Tibial nerve (tissue), 4 donors: ENCODE measurements at places on chromosomes 16 and 17. TPM values are rescaled to one million over a fixed set of nuclear protein-coding genes. Genes with fewer than 3 reads are reported as not detected.

GRCh38 chr16:10629592-10629963, 49.2 kb upstream of the EMP2 start:
- H3K27me3 ChIP-seq, result no peaks in the 10 kb centered on the region
- H3K4me1 ChIP-seq, result no peaks in the 10 kb centered on the region
- H3K27ac ChIP-seq, result no peak overlapping the region

- no peak for DNase-seq
- no peak overlapping the region for H3K27ac ChIP-seq
- no peak overlapping the region for H3K4me3 ChIP-seq
- no peaks in the 10 kb centered on the region for H3K4me1 ChIP-seq
These were observed 295.4 kb downstream of the TOX3 start for GRCh38 chr16:52251495-52251894.

GRCh38 chr16:64412578-64413280, 709.1 kb downstream of the CDH11 start:
- no peak for DNase-seq
- H3K36me3 ChIP-seq, result no peaks in the 10 kb centered on the region
- peak overlapping the region; percentile 12 for H3K27ac ChIP-seq

- no peak within 1 kb of the TSS for H3K27ac ChIP-seq
- no peaks in the 10 kb centered on the region for H3K27me3 ChIP-seq
- H3K36me3 ChIP-seq, result no peaks in the 10 kb centered on the region
- no peak for DNase-seq
These were observed at the start of gene P2RX5 for GRCh38 chr17:3695723-3696411. P2RX5 (minus strand) TSS chr17:3696155; CDS start chr17:3696005, 150 bp downstream.

DNA sequence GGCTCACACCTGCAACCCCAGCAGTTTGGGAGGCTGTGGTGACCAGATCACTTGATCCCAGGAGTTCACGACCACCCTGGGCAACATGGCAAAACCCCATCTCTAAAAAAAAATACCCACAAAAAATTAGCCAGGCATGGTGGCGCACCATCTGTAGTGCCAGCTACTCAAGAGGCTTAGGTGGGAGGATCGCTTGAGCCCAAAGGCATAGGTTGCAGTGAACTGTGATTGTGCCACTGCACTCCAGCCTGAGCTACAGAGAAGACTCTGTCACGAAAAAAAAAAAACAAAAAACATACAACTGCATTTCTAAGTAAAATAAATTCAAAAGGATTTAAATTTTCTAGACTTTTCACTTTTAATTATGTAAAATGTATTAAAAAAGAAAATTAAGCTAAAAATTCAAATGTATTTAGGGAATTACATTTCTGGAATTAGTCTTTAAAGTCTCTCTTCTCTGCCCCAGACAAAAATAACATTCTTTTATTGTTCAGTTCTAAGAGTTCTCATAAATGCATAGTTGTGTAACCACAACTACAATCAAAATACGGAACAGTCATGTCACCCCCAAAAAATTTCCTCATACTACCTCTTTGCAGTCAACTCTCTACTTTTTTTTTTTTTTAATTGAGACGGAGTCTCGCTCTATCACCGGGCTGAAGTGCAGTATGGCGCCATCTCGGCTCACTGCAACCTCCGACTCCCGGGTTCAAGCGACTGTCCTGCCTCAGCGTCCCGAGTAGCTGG, 14.1 kb downstream of the FAM222B start:
- no peaks in the 10 kb centered on the region for H3K36me3 ChIP-seq
- no peaks in the 10 kb centered on the region for H3K4me1 ChIP-seq
- H3K4me3 ChIP-seq, result no peak overlapping the region
- H3K27ac ChIP-seq, result no peak overlapping the region
- no peak for DNase-seq
- no peaks in the 10 kb centered on the region for H3K27me3 ChIP-seq

DNA sequence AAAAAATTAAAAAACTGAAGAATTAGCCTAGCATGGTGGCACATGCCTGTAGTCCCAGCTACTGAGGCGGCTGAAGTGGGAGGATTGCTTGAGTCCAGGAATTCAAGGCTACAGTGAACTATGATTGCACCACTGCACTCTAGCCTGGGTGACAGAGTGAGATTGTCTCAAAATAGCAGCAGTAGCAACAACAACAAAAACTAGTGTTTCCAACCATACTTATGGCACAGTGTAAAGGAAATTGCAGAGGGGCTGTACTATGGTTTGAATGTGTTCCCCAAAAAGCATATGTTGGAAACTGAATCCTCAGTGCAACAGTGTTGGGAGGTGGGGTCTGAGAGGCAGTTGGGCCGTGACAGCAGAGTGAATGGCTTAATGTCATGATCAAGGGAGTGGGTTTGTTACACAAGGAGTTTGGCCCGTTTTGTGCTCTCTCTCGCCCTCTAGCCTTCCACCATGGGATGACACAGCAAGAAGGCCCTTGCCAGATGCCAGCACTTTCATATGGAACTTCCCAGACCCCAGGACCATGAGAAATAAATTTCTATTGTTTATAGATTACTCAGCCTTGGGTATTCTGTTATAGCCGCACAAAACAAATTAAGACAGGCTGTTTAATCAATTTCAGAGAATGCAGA, 70.0 kb downstream of the PGS1 start:
- H3K4me3 ChIP-seq, result no peak overlapping the region
- H3K4me1 ChIP-seq, result no peaks in the 10 kb centered on the region
- H3K27me3 ChIP-seq, result peaks cover 6% of the 10 kb centered on the region
- no peaks in the 10 kb centered on the region for H3K36me3 ChIP-seq

DNA sequence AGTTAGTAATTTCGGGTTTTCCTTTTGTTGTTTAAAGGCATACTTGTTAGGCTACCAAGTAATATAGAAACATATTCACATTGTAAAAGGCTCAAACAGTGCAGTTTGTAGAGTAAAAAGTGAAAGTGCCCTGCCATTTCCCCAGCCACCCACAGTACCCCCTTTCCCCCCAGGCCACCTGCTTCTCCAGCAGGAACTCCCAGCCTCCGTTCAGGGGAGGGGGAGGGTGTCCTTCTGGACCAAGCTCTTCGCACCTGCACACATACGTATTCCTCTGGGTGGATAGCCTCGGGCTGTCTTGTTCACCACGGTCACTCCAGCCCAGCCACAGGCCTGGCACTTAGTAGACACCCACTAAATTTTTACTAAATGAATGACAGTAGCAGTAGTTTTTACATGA, 144.5 kb downstream of the CLEC16A start:
- no peaks in the 10 kb centered on the region for H3K36me3 ChIP-seq
- H3K27me3 ChIP-seq, result no peaks in the 10 kb centered on the region
- no peaks in the 10 kb centered on the region for H3K4me1 ChIP-seq
- no peak overlapping the region for H3K27ac ChIP-seq
- DNase-seq, result no peak
- H3K4me3 ChIP-seq, result no peak overlapping the region

GRCh38 chr16:74219706-74220105, 76.9 kb upstream of the PSMD7 start:
- no peaks in the 10 kb centered on the region for H3K27me3 ChIP-seq
- no peak overlapping the region for H3K4me3 ChIP-seq
- no peak overlapping the region for H3K27ac ChIP-seq
- DNase-seq, result no peak
- no peaks in the 10 kb centered on the region for H3K36me3 ChIP-seq

DNA sequence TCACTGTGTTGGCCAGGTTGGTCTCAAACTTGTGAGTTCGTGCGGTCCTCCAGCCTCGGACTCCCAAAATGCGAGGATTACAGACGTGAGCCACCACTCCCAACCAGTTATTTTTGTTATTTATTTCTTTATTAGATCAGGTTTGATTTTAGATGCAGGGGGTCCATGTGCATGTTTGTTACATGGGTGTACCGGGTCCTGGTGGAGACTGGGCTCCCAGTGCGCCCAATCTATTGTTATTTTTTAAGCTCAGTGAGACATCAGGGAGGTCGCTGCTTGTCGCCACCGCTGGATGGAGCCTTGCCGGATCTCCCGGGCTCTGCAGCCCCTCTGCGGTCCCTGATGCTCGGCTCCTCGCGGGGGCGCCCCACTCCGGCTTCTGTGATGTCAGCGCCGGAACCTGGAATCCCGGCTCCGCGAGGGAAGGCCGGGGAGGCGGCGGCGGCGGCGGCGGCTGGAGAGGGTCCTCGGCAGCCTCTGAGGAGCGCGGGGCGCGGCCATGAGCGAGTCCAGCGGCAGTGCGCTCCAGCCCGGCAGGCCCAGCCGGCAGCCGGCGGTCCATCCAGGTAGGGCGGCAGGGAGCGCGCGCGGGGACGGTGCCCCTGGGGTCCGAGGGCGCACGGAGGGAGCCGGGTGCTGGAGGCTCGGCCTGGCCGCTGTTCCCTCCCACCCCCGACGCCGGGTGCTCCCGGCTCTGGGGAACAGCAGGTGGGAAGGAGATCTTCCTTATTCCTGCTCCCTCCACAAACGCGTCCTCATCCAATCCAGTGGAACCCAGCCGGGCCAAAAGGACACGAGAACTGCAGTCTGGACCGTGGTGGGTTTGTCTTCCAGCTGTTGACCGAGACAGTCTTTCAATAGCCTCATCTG, at the start of gene TMC7:
Gene TMC7 (plus strand): TSS at position 370 of the 870 bp plus-strand sequence. CDS start 130 bp downstream, at position 500.
- H3K4me3 ChIP-seq, result peak within 1 kb of the TSS; percentile 50
- H3K27me3 ChIP-seq, result peaks cover 8% of the 10 kb centered on the region
- H3K4me1 ChIP-seq, result no peaks in the 10 kb centered on the region
- peak; percentile 39 for DNase-seq

GRCh38 chr17:80727409-80727755, 182.7 kb downstream of the RPTOR start:
- H3K4me3 ChIP-seq, result no peak overlapping the region
- no peaks in the 10 kb centered on the region for H3K36me3 ChIP-seq
- H3K4me1 ChIP-seq, result no peaks in the 10 kb centered on the region
- no peak for DNase-seq
- no peaks in the 10 kb centered on the region for H3K27me3 ChIP-seq

GRCh38 chr17:49694847-49695697, 12.7 kb downstream of the SLC35B1 start:
- no peaks in the 10 kb centered on the region for H3K27me3 ChIP-seq
- peak; percentile 65 for DNase-seq
- no peak overlapping the region for H3K4me3 ChIP-seq
- H3K36me3 ChIP-seq, result peaks cover 12% of the 10 kb centered on the region
- H3K27ac ChIP-seq, result no peak overlapping the region

DNA sequence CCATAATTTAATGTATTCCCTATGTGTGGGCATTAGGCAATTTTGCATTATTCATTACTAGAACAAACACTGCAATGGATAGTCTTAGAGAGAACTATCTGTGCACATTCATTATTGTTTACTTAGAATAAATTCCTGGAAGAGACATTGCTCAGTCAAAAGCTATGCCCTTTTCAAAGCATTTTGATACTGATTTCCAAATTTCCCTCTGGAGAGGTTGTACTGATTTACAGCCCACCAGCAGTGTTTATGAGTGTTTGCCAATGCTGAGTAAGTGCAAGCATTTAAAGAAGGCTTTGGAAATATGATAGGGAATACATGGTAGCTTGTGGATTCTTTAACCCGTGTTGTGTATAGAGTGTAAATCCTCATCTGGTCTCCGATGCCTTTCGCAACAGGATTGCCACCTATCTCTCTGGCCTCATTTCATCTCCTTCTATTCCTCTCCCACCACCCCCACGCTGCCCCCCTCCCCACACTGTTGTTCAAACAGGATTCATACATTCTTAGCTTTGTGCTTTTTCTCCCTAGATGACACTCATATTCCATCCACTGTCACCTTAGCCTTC, 33.4 kb upstream of the MMD start:
- H3K27me3 ChIP-seq, result no peaks in the 10 kb centered on the region
- no peaks in the 10 kb centered on the region for H3K36me3 ChIP-seq
- DNase-seq, result no peak
- no peak overlapping the region for H3K4me3 ChIP-seq
- no peaks in the 10 kb centered on the region for H3K4me1 ChIP-seq
- H3K27ac ChIP-seq, result no peak overlapping the region

DNA sequence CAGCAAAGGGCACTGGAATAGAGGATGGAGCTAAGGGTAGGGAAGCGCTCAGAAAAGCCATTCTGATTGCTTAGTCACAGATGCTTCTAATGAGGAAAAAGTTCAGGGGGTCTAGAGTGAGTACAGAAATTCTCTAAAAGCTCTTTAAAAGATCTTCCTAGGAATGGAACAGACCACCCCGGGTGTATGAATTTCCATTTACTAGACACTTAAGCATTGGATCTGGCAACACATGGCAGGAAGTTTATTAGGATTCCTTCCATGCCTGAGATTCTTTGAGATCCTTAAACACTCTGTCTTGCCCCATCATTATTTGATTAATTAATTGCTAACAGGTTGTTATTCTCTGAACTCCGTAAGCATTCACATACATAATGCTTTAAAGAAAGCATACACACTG, 8.5 kb downstream of the KRTAP9-7 start:
- no peaks in the 10 kb centered on the region for H3K27me3 ChIP-seq
- H3K27ac ChIP-seq, result no peak overlapping the region
- H3K4me3 ChIP-seq, result no peak overlapping the region
- DNase-seq, result no peak

DNA sequence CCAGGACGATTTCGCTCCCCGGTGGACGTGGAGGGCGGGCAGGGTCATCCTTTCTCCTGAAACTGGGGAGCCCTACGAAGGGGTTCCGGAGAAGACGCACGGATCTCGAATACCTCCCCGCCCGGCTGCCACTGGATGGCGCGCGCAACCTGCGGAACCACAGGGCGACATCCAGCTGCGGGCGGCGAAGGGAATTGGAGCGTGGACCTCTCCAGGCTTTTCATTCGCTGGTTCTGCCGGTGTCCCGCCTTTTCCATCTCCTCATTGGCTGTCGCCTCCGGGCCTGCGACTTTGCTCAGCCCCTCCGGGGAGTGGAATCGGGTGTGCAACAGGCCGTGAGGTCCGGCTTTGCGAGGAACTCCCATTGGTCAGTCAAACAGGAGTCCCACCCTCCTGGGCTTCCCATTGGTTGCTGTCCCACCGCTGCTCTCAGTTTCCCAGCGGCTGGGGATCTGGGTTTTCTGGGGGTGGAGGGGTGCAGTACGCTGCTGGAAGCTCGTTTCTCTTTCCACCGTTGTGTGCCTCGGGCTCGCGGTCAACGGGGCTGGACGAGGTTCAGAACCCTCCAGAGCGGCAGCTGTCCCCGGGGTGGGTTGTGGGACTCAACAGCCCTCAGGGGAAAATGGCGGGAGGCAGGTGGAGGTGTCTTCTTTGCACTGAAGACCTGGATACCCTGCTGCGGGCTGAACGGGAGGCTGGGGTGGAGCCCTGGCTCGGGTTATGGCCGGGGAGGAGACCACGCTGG, 14.5 kb downstream of the OR1D5 start:
- peak overlapping the region; percentile 83 for H3K27ac ChIP-seq
- H3K27me3 ChIP-seq, result no peaks in the 10 kb centered on the region
- H3K4me3 ChIP-seq, result peak overlapping the region; percentile 62
- no peaks in the 10 kb centered on the region for H3K4me1 ChIP-seq

GRCh38 chr17:6507535-6507934, 48.8 kb downstream of the PITPNM3 start:
- no peak overlapping the region for H3K27ac ChIP-seq
- DNase-seq, result no peak
- peaks cover 9% of the 10 kb centered on the region for H3K36me3 ChIP-seq

GRCh38 chr16:50173316-50173715, 20.2 kb downstream of the TENT4B start:
- H3K27me3 ChIP-seq, result no peaks in the 10 kb centered on the region
- DNase-seq, result no peak
- no peak overlapping the region for H3K27ac ChIP-seq
- H3K36me3 ChIP-seq, result no peaks in the 10 kb centered on the region

Gene SYNGR3
- total RNA-seq, result not detected

Gene TLCD2
- 7.5 TPM for total RNA-seq

Gene UNC13D
- 10.5 TPM for total RNA-seq
